Pons (tissue), 1 donor: ENCODE measurements at places on chromosomes 6 and 20.

DNA sequence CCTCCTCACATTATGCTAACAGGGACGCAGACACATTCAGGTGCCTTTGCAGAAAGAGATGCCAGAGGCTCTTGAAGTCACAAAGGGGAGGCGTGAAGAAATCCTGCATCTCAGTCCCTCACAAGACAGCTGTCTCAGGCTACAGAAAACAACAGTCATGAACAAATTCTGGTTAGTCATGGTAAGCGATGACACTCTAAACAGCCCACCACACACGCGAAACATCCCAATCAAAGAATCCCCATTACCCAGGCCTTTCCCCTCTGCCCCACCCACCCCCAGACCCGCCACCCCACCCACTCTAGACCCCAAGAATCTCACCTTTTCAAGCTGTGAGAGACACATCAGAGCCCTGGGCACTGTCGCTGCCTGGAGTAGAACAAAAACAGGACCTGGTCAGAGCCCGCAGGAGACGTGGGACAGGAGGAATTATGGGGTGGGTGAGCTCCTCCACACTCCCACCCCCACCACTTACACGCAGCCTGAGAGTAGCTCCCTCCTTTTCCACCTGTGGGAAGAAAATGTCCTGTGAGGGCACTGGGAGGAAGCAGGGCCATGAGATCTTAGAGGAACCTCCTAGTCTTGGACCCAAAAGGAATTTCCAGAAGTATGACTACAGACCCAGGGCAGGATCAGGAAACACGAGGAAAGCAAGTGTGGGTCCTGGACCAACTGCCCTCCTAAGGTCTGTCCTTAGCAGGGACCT lies 2.7 kb downstream of the HLA-B start:
- no peak for DNase-seq

DNA sequence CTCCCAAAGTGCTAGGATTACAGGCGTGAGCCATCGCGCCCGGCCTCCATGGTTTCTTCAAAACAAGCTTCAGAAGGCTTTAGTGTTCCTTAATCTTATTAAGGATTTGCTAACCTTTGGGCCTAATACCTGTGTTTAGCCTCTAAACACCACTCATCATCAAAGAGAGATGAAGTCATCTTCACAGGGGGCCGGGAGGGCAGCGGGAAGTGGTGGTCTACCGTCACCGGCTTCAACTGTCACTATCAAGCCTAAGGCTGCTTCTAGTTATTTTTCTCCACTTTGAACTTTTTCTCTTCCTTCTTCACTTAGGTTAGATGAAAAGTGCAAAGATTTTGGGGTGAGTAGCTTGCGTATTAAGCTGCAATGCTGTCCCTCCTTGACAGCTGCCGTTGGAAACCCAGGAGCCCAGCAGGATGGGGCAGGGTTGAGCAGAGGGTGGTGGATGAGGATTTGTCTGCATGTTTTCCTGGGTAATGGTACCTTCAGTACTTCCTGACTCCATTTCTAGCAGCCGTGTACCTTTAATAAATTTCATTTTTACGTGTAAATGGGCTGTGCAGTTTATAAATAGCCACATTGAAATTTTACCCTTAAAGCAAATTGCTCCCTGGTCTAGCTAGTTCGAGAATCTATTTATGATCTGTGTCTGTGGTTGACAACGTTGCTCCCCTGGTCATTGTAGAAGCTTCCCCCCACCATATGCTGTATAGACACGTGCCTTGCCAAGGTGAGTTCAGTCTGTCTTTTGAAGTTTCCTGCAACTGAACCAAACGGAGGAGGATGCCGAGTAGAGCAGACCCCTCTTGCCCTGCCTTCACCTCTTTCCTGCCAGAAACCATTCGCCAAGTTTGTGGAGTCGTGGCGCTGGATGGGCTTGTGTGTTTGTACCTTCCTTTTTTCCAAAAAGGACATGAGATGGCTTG lies 64.8 kb downstream of the SYNJ2 start:
- no peak for DNase-seq

DNA sequence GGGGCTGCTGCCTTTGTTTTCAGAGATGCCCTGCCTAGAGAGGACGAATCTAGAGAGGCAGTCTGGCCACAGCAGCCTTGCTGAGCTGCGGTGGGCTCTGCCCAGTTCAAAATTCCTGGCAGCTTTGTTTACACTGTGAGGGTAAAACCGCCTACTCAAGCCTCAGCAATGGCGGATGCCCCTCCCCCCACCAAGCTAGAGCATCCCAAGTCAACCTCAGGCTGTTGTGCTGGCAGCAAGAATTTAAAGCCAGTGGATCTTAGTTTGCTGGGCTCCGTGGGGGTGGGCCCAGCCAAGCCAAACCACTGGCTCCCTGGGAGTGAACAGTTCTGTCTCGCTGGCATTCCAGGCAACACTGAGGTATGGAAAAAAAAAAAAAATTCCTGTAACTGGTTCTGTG lies 970.9 kb downstream of the TBC1D32 start:
- no peak for DNase-seq

DNA sequence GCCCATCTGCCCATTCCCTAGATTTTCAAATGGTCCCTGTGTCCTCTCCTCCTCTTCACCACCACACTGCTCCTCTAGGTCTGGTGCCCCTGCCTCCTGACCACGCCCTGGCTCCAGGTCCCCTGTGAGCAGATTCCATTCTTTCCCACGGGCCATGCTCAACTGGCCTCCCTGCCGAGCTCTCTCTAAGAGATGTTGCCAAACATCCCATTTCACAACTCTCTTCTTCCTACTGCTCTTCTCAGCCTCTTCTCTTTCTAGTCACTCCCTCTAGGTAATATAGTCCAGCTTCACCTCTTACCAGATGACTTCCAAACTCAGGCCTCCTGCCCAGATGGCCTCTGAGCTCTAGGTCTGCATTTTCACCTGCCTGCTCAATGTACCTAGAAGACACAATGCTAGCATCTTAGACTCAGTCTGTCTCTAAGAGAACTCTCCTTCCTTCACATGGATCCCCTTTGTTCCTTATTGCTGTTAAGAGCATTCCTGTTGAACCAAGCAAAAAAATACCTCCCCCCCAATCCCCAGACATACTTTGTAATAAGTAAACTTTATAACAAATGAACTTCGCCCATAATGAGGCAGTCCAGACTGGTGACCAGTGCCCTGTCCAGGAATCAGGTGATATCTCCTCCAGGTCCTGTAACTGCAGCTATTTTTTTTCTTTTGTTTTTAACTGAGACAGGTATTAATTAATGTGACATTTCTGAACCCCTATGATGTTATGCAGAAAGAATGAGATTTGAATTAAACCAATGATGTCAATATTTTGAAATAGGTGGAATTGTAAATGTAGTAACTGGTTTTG lies 79.0 kb downstream of the LYRM4 start:
- no peak for DNase-seq

- no peak for DNase-seq
Observed at GRCh38 chr6:54817236-54817635, 29.3 kb upstream of the FAM83B start.
